ENCODE measurements at places on chromosomes 4 and X. TPM values are rescaled to one million over a fixed set of nuclear protein-coding genes. Genes with fewer than 3 reads are reported as not detected.

Gene CSAG2
- 0.47 TPM for total RNA-seq

Gene F9
- not detected for total RNA-seq

Gene MRPS18C
- total RNA-seq: 64.4 TPM

Gene EPGN
- not detected for total RNA-seq

Gene ZCCHC4
- 11.1 TPM for total RNA-seq

Gene PRDM5
- 1.2 TPM for total RNA-seq

Gene SSX2
- not detected for total RNA-seq

Gene NPY1R
- total RNA-seq: not detected

Gene PNMA6A
- total RNA-seq: 0.35 TPM

Gene IL13RA2
- total RNA-seq: not detected

Gene GPRIN3
- 66.9 TPM for total RNA-seq

Gene RXFP1
- not detected for total RNA-seq

Gene S100P
- 1.3 TPM for total RNA-seq

Gene SNX12
- total RNA-seq: 46.2 TPM
